NCI-H446 (cell line): ENCODE measurements at places on chromosomes 3 and 15.

DNA sequence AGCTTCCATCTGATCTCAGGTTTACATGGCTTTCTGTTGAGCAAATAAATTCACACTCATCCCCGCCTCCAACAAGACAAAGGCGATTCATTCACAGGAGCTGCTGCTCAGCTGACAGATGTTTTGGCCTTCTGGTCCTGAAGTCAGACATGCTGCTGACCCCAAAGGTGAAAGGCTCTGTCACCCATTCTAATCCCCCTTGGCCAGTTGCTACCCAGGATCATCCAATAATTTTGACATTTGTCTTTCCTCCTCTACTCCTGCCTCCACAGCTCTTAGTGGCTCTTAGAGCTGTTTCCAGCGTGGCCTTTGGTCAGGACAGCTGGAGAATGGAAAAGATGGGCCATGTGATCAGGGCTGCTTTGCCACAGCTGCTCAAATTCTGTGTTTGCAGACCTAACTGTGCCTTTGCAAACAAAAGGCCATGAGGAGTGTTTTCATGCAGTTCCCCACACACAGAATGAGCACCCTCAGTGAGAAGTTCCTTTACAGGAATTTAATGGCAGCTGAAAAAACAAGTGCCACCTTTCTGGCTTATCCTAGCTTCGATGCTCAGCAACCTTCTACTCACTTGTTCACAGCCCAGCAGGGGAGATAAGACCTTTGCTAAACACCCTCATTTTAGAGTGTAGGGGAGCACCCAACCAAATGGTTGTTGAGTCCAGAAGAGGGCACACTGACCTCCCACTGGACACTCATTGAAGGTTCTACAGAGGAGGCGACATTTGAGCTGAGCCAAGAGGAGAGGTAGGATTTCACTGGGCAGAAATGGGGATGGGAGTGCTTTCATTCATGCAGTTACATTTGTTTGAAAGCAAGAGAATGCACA lies 39.0 kb downstream of the CYP19A1 start:
- DNase-seq = no peak

DNA sequence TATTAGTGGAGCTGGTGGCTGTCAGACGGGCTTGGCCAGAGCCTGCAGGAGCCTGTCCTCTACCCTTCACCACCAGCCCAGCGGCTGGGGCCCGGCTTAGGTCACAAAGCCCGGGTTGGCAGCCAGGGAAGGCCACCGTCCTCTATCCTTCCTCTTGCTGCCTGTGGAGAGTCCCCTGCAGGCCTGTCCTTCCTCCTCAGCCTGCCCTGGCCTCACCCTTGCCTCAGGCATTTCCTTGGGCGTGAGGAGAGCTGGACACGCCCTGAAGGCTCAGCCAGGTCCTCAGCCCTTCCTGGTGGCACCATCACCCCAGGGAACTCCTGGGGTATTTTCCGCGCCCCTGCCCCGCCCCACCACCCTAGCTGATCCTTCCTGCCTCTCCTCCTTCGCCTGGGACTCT lies 7.7 kb downstream of the CHAC1 start:
- no peak for DNase-seq

DNA sequence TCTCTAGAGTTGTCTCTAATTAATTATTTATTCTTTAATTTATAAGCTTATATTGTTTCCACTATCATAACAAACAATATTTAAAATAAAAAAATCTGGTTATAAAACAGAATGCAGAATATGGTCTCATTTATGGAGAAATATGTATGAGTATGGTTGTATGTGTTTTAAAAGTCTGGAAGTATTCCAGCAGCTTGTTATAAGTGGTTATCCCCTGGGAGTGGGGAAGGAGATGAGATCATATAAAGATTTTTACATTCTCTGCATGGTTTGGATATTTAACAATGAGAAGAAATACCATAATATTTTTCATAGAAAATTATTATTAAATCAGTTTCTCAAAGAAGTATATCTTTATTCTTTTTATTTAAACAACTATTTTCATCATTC lies 135.4 kb upstream of the MB21D2 start:
- no peak for DNase-seq

DNA sequence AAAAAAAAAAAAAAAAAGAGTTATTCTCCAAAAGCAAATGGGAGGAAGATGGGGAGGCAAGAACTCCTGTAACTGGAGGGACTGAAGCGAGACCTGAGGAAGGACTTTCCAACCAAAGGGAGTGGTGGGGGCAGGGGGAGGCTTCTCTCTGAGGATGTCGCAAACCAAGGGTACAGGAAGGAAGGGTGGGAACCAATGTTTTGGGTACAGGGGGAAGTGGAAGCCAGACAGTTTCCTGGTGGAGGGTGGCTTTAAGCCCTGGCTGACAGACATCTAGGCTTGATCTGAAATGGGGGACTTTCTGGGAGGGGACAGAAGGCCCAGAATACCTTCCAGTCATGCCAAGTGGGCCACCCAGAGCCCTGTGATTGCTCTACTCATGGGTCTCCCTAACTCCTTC lies 27.0 kb downstream of the VIPR1 start:
- no peak for DNase-seq

DNA sequence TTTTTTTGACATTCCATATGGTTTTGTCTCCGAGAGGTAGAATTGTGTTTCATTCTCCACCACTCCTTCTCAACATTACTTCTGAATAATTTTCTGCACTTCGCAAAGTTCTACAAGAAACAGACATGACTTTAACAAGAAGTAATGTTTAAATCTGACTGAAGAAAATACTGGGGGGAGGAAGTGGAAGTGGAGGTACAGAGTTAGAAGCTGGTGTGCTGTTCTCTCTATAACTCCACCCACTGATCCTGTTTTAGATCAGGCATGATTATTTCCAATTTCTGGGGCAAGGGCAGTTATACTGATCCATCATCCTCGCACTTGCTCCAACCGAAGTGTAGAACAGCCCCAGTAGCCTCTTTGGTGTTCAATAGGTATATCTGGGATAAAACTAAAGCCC lies 9.2 kb upstream of the MCCC1 start:
- no peak for DNase-seq

- DNase-seq = no peak
Measured at GRCh38 chr3:161042023-161042501, 63.1 kb downstream of the B3GALNT1 start.

GRCh38 chr3:126355251-126355650 lies 2.0 kb downstream of the KLF15 start:
- DNase-seq = no peak

DNA sequence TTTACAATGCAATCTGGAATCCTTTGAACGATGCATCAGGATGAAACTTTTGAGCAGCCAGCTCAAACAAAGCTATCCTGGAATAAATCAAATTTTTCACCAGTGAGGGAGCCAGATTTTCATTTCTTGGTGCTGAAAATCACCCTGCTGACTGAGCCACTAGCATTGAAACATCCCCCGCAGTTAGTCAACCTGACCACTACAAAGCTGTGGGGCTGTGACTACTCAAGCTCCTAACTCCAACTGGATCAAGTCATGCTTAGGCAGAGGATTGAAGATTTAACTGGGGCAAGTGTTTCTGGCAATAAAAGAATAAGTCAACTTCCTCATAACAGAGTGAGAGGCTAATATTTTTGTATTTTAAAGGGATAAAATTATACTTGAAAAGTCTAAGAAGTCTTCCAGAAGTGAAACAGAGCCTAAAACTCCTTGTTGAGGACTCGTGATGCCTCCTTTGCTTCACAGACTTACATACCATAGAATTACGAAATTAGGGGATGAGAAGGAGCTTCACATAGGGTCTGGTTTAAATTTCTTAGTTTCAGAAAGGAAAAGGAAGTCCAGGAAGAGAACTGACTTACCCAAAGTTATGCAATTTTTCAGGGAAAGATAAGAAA lies 177.8 kb downstream of the SERPINI1 start:
- peak; percentile 11 for DNase-seq

GRCh38 chr15:100759698-100760356 lies 119.8 kb upstream of the ALDH1A3 start:
- DNase-seq = no peak

DNA sequence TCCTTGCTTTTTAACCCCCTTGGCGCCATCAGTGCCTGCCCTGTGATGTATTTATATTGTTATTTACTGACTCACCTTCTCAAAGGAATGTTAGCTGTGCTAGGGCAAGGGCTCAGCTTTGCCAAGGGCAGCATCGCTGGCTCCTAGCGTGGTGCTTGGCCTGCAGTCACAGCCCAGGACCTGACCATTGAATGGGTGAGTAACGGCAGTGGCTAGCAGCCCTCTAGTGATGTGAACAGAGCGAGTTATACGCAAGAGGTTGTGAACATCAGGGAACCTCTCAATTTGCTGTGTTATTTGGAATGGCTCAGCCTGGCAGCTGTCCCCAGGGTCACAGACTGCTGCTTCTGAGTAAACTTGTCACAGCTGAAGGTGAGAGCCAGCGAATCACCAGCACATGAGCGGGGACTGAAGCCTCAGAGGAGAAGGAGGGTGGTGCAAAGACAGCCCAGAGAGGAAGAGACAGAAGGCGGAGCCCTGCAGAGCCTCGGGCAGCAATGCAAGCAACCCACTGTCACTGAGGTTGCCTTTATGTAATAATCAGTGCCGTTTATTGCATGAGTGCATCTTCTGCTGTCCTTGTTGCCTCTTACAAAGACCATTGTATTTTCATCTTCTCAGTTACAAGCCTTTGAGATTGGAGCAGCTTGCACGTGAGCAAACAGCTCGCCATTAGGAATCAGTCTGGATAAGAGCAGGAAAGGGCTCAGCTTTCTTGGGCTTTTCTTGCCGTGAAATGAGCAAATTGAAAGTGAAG lies 158.3 kb downstream of the SLCO3A1 start:
- no peak for DNase-seq

- no peak for DNase-seq
Measured at GRCh38 chr3:86595696-86596095, 395.3 kb downstream of the VGLL3 start.

DNA sequence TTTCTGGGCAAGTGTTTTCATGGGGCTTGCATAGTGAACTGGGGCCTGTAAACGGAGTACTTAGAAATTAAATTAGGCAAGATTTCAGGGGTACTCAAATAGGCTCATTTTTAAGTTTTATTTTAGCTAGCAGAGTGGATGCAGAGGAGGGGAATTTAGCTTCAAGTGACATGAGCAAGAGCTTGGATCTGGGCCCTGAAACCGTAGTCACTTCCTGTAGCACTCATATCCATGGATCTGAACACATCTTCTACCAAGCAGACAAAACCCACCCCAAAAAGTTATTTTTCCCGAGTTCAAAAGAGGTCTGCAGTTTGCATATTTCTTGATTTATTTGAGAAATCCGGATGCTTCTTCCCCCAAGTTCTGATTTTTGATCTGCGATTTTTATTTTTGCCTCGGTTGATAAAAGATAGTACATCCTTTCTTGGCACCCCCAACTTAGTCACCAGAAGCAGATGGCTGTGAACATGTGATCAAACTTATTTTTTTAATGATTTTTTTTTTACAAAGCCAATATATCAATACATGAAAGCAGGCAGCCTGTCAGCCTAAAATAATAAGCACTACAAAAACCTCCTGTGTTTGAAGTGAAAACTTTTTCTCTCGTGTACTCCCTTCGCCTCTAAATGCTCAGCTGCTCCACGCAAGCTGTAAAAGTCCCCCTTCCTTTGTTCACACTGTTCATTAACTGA lies 36.6 kb upstream of the STT3B start:
- no peak for DNase-seq

DNA sequence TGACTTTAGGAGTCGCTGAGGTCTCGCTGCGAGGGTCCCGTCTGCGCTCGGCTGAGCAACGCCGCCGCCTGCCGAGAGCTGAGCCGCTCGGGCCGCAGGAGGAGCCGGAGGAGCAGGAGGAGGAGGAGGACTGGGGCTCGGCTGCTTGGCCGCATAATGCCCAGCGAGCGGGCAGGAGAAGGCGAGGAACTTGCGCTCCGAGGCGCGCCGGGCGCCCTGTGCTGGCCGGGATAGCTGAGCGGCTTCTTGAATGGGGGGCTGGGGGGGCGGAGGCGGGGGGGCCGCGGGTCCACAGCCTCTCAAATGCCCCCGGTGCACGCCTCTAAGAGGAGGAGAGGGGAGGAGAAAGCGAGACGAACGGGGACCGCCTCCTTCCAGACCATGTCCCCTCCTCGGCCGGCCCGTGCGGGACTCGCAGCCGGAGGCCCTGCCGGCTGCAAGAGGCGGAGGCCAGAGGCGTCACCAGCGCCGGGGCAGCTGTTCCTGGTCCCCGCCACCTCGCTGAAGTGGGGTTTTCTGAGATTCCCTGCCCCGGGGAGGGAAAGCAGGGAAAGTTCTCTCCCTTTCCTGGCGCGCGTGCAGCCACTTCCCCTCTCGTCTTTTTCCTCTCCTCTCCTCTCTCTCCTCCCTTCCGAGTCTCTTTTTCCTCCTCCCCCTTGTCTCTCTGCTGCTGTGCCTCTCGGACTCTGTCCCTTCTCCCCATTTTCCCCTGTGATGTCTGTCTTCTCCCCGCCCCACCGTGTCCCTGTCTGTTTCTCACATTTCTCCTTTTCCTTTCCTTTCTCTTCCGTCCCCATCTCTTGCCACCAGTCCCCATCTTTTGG lies at the start of gene ADAMTS9:
Gene ADAMTS9 (minus strand): TSS at position 220 of the 824 bp plus-strand sequence. CDS start 343 bp downstream, outside the sequence.
- DNase-seq = no peak

GRCh38 chr3:142088522-142088921 lies 60.8 kb downstream of the TFDP2 start:
- no peak for DNase-seq

- no peak for DNase-seq
Measured at GRCh38 chr3:118187221-118187620, 847.4 kb downstream of the IGSF11 start.

GRCh38 chr3:171741377-171741776 lies 68.9 kb downstream of the PLD1 start:
- DNase-seq = no peak

DNA sequence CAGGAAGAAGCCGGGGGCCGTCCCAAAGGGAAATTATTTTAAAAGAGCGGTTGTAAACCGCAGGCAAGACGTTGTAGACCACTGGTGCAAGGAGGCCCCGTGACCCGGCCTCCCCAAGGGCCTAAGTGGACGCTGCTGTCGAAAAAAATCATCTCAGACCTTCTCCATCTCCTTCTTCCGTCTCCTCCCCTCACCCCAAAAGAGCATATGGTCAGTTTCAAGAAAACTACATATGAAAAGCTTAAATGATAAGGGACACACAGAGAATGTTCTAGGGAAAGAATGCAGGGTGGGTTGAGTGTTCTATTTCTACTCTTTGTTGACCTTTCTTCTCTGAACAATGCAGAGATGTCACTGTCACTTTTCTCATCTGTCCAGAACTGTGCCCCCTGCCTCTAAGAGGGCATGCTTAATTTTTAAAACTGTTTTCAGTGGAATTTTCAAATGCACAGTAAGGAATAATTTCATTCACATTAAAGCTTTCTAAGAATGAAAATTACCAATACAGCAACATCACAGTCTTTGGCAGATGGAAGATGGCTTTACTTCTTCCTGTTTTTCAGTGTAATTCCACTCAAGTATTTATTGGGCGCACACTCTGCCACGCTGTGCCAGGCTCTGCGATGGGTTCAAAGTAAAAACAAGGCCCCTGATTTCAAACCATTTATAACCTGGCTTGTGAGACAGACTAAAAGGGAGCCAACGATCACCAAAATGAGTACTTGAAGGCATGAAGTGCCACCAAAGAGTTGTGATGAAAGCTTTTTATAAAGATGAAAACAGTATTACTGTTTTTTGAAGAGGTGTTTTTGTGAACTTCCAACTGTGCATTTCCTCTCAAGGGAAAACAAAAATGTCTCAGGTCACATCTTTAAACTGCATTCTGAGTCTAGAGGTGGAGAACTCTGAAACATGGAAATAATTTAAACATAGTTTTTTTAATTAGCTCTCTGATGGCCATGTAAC lies 891 bp upstream of the TOP2B start:
- DNase-seq = no peak

GRCh38 chr3:143266511-143266910 lies 146.9 kb downstream of the CHST2 start:
- no peak for DNase-seq
